ENCODE measurements at places on chromosomes 7 and 10.

GRCh38 chr10:34690383-34691049 lies 124.6 kb downstream of the PARD3 start:
- DNase-seq = no peak

- peak; percentile 73 for DNase-seq
Measured at GRCh38 chr7:73451780-73452398, 18.3 kb downstream of the FZD9 start.

GRCh38 chr7:128323040-128323439 lies 20.7 kb downstream of the RBM28 start:
- DNase-seq = no peak

- DNase-seq = no peak
Measured at GRCh38 chr7:106216517-106216922, 68.3 kb downstream of the NAMPT start.

Data from hematopoietic multipotent progenitor cell treated with erythropoietin and hydrocortisone succinate and interleukin-3 and kit ligand, for 17 days (in vitro differentiated cells).